Activated CD4-positive, alpha-beta T cell treated with anti-CD3 and anti-CD28 coated beads for 48 hours (primary cell): ENCODE measurements at places on chromosomes 5 and 9.
A peak's percentile ranks its signal among the peaks of the same experiment; 100 is the strongest.

GRCh38 chr9:129620669-129621295 lies at the start of gene C9orf50:
C9orf50 (minus strand) TSS chr9:129621101; CDS start chr9:129620574, 527 bp downstream.
- DNase-seq: no peak

DNA sequence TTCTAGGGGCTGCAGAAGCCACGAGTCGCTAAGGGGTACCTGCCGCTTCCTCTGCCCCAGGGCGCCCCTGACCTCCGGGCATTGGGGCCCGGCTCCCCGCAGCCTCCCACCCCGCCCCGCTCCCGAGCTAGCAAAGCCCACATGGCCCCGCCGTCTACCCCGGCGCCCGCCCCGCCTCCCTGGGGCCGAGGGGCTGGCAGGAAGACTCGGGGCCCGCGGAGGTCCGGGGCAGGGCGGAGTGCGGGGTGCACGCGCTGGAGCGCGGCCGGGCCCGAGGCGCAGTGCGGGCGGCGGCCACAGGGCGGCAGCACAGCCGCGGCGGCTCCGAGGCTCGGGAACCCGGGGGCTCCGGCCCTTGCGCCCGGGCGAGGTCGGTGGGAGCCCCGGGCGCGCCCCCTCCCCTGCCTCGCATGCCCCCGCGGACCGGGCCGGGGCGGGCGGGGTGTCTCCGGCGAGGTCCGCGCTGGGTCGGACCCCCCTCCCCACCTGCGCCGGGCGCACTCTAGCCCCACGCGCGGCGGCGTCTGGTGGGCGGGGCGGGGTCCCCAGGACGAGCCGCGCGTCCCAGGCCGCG lies 6.7 kb downstream of the NRARP start:
- peak; percentile 65 for DNase-seq

DNA sequence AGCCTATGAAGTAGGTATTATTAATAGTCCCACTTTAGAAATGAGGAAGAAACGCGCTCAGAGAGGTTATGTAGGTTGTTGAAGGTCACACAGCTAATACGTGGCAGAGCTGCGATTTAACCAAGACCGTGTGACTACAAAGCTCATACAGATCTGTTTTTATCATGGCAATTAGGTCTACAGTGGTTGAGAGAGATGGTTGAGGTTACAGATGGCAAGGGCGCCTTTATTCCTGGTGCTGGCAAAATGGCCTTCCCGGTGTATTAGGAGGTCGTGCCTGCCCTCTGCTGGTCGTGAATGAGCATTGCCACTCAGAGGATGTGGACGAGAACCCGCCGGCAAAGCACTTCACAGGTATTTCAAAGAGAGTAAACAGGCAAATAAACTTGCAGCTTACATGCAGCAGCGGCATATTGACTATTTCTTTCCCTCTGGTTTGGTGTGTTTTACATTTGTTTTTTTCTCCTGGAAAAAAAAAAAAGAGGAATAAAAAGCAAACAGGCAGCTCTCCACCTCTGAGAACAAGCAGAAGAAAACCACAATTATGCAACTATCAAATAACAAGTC lies 65.3 kb upstream of the EGFLAM start:
- DNase-seq: peak; percentile 75

DNA sequence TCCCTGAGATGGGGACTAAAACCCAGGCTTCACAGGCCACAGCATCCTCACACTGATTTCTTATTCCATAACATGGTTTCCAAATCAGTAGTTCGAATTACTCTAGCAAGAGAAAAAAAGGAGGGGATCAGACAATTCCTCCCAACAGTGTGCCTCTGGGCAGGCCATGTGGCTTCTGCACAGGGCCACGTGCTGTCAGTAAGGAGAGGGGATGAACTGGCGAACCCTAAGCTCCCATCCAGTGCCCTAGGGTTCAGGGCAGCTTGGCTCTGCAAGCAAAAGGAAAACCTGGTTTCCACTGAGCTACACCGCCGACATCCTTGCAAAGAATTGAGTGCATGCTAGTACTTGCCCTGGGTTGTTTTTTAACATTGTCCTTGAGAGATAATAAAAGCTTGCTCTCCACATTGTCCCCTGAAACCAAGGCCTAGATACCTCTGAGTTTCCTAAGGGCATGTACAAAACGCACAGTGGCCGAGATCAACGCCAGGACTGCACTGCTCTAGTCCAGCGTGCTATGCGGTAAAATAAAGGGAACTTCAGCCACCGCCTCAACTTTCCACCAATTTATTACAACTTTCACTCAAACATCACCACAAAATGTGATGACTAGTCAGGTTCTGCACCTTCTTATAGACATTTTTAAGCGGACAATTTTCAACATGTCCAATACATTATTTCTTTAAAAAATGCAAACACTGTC lies 4.5 kb downstream of the CAMSAP1 start:
- DNase-seq: no peak

GRCh38 chr9:135906291-135907005 lies 898 bp downstream of the CAMSAP1 start:
- DNase-seq: no peak

DNA sequence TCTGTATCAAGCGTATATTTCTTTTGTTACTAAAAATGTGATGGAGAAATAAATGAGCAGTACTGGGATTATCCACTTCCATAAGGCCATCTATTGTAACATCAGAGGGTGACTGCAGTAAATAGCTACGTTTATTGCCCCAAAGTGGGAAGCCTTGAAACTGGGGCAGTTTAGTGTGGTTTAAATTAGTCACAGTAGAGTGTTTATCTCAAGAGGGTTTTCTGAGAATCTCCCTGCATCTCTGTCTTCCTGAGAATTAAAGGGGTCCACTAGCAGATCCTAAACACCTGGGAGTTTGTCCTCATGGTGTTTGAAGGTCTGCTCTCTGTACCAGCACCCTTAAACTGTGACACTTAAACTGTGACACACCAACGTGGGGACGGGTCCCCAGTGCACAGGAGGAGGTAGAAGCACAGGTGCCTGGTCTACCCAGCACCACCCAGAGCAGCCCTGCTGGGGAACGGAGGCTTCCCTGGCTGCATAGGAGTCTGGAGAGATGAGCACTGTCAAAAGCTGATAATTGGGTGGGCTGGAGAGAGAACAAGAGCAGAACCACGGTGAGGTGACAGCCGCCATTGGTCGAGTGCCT lies 25.2 kb downstream of the PRRC2B start:
- DNase-seq: peak; percentile 31
